ENCODE measurements at places on chromosomes 13 and 19.

- no peak for DNase-seq
Measured at GRCh38 chr19:47768604-47769003, 9.9 kb upstream of the SELENOW start.

GRCh38 chr13:102399791-102400674, 1.8 kb downstream of the FGF14 start:
- DNase-seq: no peak

DNA sequence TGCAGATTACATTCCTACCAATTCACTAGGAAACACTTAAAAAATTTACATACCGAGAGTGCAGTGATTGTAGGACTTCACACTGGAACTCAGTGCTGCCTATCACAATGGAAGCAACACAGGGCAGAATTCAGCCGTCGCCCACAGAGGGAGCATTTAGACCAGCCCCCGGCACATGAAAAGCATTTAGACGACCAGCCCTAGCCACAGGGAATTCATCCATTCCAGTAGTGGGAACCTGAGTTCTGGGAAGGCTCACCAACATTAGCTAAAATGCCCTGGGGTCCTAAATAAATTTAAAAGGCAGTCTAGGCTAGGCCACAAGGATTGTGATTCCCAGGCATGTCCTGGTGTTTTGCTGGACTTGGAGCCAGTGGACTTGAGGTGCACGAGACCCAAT, 155.2 kb downstream of the LIG4 start:
- no peak for DNase-seq

- DNase-seq: peak; percentile 16
Measured at GRCh38 chr19:23075031-23075733, 41.6 kb upstream of the ZNF730 start.

DNA sequence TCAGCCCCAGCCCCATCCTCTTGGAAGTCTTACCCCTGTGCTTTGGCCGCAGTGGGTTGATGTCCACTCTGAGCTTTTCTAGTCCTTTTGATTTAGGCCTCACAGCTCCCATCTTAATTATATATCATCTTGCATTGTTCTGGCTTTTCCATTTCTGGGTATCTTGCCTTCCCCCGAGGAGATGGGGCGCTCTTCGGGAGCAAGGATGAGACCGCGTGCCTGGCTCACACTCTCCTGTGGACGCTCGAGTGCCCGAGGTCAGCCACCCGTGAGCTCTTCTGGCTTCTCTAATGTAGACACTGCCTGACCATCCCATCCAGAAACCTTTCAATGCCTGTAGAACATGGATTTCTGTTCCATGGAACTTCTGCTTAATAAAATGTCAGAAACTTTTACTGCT, 53.5 kb upstream of the GPR183 start:
- DNase-seq: no peak

GRCh38 chr19:6376512-6377190, 918 bp upstream of the PSPN start:
- no peak for DNase-seq

DNA sequence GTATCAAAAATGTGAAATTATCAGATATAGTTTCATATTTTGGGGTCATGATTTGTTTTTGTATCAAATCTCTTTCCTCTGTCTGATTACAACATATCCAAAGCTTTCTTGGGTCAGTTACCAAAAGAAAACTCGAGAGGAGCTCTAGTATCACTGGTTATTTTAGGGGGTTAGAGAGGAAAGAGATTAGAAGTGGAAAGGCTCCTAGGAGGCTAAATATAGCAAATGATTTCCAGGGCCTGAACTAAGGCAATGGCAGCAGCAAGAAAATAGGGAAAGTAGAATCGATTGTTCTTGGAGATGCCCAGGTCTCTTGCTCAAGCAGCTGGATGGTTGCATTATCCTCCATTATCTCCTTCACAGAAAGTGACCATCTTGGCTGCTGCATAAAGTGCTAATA, 72.9 kb downstream of the NHLRC3 start:
- no peak for DNase-seq

DNA sequence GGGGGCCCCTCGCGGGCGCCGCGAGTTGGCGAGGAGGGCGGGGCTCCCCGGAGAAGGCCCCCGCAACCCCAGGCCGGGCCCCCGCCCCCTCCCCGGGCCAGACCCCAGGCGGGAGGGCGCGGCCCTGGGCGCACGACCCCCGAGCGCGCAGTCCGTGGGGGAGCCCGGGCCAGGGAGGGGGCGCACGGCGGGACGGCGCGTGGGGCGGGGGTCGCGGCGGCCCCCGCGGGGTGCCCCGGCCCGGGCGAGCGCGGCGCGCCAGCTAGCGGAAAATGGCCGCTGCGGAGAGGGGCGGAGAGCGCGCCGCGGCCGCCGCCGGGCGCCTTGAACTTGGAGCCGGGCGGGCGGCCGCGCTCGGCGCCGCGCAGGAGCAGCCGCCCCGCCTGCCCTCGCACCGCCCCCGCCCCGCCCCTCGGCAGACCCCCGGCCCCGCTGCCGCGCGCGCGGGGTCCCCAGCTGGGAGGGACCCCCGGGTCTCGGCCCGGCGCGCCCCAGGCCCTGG, 6.4 kb upstream of the NFIC start:
- no peak for DNase-seq

- peak; percentile 94 for DNase-seq
Measured at GRCh38 chr19:58558623-58559274, 338 bp upstream of the UBE2M start.

Data from AG09309 (cell line).